ENCODE measurements at places on chromosomes 1 and 21.
A peak's percentile ranks its signal among the peaks of the same experiment; 100 is the strongest.

- no peak for DNase-seq
These were observed 172.7 kb downstream of the RRAGC start for GRCh38 chr1:38686927-38687255.

DNA sequence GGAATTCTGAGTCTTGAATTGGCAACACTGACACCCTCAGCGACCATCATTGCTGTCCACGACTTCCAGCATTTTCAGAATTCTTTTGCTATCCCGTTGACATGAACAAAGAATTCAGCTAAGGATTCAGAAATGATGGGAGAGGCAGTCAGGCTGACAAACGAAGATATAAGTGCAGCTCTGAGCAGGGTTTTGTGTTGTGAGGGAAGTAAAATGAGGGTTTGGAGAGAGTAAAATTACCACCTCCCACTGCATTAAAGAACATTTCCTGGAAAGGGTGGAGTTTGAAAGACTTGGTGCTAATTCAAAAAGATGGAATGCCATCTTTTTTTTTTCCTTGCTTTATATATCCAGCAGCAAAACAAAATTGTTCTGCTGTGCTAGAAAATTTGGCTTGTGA, 4.9 kb upstream of the ELK4 start:
- no peak for DNase-seq

- DNase-seq: no peak
These were observed 155.0 kb downstream of the PCNX2 start for GRCh38 chr1:233140499-233140898.

DNA sequence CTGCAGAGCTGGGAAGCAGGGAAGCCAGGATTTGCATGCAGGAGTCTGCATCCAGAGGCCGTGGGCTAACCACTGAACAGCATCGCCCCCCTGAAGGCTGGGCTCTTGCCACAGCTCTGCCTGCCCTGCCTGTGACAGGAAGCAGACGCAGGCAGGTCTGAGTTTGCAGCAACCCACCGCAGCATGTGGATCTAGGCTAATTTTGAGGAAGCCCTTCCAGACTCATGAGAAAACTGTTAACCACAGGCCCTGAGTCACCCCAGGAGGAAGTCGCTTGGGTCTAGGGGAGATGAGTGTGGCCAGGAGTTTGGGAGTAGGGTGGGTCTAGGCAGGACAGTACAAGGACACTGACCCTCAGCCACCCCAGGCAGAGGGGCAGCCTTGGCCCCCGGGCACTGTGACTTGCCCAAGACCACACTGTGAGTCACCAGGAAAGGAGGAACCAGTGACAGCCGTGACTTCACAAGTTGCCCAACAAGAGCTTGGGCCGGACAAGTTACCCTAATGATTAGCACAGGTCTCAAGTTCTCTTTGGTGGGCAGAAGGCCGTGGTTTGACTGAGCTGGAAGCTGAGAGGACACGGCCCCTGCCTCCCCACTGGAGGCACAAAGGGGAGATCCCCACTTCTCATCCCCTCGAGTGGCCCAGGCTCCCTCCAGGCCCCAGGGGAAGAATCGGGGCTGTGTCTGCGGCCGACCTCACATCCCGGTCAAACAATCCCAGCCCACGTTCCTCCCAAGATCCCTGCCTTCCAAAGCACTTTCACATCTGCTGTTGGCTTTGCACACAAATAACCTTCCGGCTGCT, 826 bp downstream of the LAPTM5 start:
- DNase-seq: no peak

DNA sequence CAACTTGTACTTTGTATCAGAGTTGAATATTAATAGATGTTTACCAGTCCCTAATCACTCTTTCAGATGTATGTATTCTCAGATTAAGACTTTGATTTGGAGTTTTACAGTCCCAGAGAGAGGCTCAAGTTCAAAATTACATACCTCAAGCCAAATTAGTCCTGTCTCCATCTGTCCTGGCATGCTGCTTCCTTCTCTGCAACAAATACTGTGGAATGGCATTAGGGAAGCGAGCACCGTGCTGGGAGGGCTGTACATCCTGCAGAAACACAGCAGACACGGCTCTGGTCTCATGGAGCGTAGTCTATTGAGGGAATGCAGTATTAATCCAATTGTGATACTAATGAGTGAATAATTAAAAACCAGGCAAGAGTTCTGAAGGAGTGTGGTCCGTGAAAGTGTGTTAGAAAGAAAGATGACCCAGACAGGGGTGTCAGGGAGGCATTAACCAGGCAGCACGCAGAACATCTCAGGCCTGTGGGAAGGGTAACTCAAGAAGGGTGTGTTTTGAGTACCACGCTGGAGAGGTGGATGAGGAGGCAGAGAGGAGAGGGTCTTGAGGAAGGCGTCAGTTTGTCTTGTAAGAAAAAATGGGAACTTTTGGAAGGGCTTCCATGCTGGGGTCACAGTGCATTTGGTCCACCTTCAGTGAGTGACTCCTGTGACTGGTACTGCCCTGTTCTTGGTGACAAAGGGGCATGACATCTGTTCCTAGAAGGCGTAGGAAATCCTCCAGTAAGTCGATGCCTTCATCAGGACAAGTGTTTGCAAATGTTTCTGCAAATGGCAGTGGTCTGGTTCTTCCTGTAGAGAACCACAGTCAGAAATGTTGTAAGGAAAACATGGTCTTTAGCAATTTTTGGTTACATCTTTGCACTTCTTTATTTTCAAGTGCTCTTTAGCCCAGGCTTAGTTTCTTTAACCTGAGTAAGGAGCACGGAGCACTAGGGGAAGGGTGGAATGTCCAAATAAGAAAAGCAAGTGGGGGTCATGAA, 1.6 kb downstream of the RAB4A start:
- DNase-seq: no peak

DNA sequence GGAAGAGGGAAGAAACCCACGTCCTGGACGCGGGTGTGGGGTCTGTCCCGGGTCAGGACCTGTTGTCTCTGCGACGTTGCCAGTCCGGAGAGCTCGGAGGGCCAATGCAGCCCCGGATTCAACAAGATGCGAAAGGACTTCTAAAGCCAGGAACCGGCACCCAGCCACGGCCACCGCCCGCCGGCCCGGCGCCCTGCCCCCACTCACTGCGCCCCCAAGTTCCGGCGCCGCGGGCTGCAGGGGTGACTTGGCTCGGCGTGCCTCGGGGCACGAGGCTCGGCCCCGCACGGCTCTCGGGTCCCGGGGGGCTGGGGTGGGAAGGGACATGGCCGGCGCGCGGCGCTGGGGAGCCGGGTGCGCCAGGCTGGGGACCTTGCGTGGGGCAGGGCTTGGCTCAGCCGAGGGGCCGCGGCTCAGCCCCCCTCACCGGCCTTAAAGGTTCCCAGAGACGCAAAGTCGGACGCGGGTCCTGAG, 51.8 kb upstream of the H6PD start:
- no peak for DNase-seq

- DNase-seq: no peak
These were observed 14.4 kb downstream of the URB2 start for GRCh38 chr1:229640455-229640854.

GRCh38 chr1:55679971-55680370, 464.8 kb upstream of the USP24 start:
- no peak for DNase-seq

DNA sequence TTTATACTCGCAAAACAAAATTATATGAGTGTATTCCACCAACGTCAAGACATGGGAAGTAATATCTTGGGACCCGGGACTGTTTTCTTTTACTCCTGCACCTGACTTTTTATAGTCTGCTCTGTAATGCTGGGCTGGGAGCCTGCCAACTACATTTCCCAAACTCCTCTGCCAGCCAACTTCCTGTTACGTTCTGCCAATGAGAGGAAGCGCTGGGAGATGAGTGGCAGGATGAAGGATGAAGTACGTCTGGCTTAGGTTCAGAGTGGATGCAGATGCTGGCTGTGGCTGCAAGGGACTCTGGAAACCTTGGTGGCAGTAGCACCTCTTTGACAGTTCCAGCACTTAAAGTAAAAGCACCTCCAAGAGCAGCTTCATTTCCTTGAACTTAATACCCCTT, 59.6 kb downstream of the USP24 start:
- no peak for DNase-seq

DNA sequence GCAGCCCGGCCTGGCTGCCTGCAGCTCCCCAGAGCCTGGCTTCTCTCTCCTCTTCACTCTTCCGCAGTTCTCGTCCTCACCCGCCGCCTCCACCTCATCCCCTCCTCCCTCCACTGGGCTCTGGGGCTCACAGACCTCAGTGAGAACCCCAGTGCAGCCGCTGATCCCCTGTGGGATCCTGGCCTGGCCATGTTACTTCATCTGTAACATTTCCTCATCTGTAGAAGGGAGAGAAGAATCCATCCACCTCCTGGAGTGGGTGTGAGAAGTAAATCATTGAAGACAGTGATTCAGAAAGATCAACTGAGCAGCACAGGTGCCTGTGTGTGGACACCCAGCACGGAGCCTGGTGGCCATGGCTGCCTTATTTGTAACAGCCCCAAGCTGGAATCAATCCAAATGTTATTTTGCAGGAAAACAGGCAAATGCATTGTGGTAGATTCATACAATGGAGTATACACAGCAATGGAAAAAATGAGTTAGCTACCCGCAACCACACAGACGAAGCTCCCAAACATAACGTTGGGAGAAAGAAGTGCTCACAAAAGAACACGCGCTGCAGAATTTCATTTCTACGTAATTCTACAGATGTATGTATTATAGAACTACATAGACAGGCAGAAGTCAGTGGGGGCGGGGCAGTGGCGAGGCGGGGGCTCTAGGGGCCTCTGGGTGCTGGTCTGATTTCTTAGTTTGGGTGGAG, 8.7 kb downstream of the LAPTM5 start:
- DNase-seq: peak; percentile 52

DNA sequence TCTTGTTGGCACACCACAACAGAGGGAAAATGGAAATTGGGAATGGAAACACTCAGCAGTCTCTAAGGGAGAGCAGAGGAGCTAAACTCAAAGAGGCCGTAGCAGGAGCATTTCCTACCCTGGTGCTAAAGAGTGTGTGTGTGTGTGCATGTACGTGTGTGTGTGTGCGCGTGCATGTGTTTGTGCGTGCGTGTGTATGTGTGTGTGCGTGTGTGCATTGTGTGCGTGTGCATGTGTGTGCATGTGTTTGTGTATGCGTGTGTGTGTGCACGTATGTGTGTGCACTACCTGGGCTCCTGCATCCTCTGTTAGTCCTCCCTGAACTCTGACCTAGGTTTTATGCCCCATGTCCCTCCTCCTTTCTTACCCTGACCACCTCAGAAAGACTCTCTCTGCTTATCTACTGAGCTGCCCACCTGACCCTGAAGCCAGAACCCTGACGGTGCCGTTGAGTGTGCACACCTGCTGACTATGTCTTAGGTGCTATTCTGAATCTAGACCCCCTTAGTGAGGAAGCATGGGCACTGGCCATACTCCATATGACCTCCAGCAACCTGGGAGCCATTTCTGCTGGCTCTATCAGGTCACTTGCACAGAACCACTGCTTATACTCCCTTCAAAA, 157.1 kb upstream of the HMGB4 start:
- no peak for DNase-seq

GRCh38 chr1:167369933-167370332, 148.4 kb downstream of the CD247 start:
- DNase-seq: no peak

DNA sequence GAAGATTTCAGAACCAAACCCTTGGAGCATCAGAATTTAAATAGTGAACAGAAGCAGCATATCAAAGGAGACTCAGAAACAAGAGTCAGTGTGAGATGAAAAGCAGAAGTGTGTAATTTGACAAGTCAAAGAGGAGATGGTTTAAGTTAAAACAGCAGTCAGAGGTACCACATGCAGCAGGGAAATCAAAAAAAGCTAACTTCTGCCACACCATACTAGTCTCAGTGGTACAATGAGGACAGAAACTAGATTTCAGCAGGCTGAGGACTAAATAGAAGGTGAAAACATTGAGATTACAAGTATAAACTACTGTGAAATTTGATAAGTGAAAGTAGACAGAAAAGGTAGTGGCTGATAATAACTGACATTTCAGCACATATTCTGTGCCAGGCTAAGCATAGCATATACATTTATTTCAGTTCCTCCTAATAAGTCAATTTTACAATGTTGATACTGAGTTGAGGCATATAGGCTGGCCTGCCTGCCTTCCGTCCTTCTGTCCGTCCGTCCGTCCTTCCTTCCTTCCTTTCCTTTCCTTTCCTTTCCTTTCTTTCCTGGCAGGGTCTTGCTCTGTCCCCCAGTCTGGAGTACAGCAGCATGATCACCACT, 12.6 kb downstream of the SUCO start:
- no peak for DNase-seq

GRCh38 chr1:14571810-14572767, 26.4 kb upstream of the KAZN start:
- DNase-seq: no peak

GRCh38 chr1:8020032-8020431, 6.1 kb downstream of the ERRFI1 start:
- DNase-seq: no peak

DNA sequence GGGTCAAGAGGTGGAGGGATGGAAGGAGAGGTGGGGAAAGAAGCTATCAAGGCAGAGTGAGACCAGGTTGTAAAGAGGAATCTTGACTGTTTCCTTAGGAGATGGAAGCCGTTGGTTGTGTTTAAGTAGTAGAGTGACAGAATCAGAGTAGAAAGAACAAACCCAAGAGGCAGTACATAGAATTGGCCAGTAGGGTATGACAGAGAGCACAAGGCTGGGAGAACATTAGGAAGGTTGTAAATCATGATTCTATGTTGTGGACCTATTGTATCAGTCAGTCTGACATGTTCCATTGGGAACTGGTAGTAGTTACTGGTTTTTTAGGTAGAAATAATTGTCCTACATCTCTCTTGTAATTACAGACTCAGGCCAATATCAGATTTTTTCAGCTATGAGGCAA, 486.9 kb upstream of the USP24 start:
- DNase-seq: no peak

GRCh38 chr1:35572296-35572695, 818 bp upstream of the TFAP2E start:
- no peak for DNase-seq

- no peak for DNase-seq
These were observed 14.3 kb upstream of the S100A11 start for GRCh38 chr1:152050886-152051675.

DNA sequence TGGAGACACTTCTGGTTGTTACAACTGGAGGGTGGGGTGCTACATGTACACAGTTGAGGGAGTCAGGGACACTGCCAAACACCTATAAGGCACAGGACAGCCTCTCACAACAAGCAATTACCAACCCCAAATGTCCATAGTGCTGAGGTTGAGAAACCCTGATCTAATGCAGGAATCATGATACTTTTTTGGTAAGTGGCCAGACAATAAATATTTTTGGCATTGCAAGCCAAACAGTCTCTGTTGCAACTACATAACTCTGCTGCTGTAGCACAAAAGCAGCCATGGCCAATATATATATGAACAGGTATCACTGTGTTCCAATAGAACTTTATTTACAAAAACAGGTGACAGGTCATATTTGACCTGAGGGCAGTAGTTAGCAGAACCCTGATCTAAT, 177.5 kb downstream of the ASTN1 start:
- DNase-seq: no peak

- no peak for DNase-seq
These were observed 78.4 kb downstream of the UCK2 start for GRCh38 chr1:165905853-165906252.

DNA sequence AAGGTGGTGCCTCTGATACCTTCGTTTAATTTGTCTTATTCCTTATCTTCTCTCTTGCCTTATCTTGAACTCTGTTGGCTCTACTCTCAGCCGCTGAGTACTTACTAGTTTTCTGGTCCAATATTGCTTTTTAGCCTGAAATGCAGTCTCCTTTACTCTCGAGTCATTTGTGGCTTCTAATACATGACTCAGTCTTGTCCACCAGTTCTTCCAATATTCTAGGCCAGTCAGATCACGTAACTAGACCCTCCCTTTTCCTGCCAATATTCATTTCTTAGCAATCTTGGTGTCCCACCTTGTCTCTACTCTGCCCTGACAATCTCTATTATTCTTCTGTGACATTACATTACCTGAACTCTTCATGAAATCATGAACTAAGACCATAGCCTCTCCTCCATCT, 555.8 kb downstream of the DPYD start:
- DNase-seq: no peak
